ENCODE measurements at places on chromosomes 2 and 18.

DNA sequence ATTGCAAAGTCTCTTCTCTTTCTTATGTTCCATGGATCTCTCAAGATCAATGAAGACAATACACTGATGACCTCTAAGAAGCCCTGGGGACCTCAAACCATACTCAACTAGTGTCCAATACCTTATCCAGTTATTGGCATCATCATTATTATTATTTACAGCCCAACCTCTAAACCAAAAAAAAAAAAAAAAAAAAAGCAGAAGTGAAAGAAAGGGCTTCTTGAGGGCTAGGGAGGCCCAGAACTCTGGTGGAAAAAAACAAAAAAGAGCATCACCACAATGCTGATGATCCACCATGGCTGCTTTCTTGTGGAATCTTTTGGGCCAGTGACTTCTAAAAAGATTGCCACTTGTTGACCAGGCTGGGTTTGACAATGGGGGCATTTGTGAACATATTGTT, 324.9 kb downstream of the LPIN1 start:
- DNase-seq, result no peak

DNA sequence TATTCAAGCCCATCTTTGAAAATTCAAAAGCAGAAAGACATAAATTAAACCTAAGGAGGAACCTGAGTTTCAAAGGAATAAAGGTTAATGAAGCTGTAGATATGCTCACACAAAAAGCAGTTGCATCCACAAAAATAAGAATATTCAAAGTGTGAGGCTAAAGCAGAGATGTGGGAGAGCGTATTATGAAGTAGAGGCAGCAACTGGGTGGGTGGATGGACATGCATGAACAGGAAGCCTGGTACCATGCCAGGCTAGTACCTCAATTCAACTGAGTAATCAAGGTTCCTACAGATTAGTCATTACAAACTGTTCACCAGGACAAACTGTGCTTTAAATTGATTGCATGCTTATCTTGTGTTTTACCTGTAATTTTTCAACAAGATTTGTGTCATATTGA, 330.0 kb upstream of the PKDCC start:
- DNase-seq, result no peak

DNA sequence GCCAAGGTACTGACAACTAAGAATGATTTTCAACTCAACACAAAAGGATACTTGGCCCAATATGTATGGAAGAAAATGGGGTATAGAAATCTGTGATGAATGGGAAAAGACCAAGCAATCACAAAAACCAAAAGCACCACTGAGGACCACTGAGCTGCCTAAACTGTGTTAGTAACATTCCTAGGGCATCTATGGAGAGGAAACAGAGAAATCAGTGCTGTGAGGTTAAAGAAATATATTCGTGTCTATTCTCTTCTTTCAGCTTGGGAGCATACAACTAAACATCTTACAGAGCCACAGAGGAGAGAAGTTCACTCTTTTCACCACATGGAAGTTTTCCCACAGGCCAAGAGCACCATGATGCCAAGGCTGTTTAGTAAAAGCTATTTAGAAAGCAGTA, 47.3 kb upstream of the CALCRL start:
- no peak for DNase-seq

GRCh38 chr2:196195758-196196157, 24.4 kb upstream of the STK17B start:
- no peak for DNase-seq

DNA sequence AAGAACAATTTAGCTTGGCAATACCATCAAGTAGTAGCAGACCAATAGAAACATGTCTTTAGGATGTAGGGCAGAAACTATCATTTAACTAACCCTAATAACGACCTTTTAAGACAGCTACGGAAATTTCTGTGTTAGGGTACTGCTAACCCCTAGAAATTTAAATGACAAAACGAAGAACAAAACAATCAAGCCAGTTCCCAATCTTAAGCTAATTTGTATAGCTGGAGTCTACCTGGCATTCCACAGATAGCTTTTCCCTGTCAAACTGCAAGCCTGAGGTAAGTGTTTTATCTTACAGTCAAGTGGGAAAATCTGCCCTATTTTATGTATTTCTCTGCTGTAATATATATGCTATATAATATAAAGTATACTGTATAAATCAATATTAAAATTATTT, 37.6 kb upstream of the CDKL4 start:
- DNase-seq, result no peak

DNA sequence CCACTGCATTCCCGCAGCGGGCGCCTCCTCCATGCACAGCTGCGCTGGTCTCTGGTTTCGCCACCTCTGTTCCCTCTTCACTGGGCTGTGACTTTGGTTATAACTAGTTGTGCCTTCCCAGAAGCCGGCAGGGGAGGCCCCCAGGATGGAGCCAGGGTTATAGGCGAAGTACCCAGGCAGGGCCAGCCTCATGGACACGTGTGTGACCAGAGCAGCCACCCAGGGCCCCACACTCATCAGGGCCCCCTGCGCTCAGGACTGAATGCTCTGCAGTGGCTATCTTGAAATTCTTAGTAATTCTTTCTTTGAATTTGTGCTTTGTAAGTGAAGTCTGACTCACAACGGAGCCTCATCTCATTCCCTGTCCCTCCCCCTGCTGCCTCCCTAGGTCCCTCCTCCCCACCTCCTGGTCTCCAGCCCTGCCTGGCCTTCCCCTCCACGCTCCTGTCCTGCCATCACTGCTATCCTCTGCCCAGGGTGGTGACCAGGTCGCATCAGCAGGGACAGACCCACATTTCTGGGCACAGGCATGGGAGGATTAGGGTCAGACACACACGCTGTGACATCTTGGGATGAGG, 38.1 kb upstream of the LBH start:
- DNase-seq, result no peak

- DNase-seq, result no peak
These were observed 203.5 kb upstream of the SALL3 start for GRCh38 chr18:78776151-78776550.

DNA sequence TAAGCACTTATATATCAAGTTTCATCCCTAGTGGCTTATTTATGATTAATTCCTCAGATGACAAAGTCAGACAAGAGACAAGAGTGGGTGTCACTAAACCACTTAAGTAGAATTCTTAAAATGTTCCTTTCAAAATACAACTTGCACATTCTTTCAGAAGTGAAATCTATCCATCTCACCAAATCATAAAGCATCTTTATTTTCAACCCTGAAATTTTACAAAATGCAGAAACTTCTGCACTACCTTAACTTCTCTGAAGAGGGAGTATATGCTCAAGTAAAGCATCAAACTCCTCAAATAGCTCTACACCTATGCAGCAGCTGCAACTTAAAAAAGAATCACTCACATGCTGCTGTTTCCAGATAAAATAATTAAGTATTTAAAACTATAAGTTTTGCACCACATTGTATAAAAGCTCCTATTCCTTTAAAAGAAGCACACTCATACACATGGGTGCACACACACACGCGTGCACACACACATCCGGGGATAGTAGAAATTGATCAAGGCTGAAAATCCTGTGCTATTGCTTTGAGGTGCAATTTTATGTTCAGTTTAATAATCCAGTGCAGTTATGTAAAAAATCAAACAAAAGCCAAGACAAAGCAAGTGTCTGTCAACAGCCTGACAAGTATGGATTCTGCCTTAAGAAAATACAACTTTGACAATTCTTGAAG, 244.5 kb downstream of the TCF4 start:
- no peak for DNase-seq

DNA sequence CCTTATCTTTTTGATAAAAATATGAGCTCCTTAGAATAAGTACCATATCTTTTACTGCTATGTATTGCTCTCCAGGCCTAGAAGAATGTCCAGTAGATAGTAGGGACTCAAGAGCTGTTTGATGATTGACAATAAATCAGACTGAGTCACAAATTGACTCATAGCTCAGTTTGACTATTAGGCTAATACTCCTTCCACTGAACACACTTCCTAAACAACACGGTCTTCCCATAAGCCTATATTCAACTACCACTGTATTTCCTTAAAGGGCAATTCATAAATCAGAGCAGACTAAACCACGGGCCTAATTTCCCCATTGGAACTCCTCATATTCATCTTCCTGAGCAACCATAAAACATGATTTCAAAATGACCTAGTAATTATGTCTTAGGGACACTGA, 258.5 kb downstream of the ALK start:
- DNase-seq, result no peak

DNA sequence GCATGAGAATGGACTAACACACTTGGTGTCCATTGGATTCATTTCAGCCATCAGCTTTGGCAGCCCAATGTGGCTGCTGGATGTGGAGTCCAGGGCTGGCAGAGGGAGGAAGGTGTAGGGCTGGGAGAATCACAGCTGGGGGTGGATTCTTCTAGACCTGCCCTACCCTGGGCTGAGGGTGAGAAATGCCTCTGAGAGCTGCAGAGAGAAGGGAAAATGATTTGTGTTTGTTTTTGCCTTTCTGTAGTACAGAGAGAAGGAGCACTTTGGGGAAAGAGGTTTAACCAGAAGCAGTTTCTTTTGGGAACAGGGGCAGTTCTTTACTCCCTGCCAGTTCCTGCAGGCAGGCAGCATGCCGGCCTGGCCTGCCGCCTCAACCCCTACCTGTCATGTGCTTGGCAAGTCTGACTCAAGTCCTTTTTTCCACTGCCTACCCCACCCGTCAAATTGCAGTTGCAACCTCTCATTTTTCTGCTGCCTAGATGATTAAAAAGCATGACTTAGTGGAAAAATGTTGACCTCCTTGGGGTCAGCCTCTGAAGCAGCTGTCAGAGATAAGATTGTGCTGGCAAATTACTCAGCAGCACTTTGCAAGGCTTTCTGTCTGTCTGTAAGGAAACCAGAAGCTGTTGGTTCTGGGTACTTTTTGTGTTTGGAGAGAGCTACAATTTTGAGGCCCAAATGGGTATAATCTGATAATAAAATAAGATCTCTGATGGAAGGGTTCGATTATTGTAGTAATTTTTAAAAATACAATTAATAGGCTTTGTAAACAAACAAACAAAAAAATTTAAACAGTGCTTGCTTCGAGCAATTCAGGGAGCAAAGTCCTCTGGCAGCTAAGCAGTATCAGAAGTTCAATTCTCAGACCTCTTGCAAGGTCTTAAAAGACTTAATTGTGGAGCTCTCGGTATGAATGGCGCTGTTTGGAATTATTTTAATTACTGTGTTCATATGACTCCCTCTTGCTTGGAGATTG, 21.7 kb downstream of the LBH start:
- DNase-seq, result peak; percentile 67

All from stimulated activated naive CD4-positive, alpha-beta T cell treated with Interleukin-2 at 50 U/mL for 16 hours (primary cell).